ENCODE measurements at places on chromosomes 3 and 15. TPM values are rescaled to one million over a fixed set of nuclear protein-coding genes. Genes with fewer than 3 reads are reported as not detected.

- no peak overlapping the region for H3K4me3 ChIP-seq
- H3K36me3 ChIP-seq, result no peaks in the 10 kb centered on the region
- H3K4me1 ChIP-seq, result peaks cover 4% of the 10 kb centered on the region
- H3K27ac ChIP-seq, result no peak overlapping the region
- no peak for DNase-seq
- H3K27me3 ChIP-seq, result no peaks in the 10 kb centered on the region
Observed at GRCh38 chr3:58004973-58005372, 3.2 kb upstream of the FLNB start.

The ZNF654 gene
- total RNA-seq, result 18.3 TPM

DNA sequence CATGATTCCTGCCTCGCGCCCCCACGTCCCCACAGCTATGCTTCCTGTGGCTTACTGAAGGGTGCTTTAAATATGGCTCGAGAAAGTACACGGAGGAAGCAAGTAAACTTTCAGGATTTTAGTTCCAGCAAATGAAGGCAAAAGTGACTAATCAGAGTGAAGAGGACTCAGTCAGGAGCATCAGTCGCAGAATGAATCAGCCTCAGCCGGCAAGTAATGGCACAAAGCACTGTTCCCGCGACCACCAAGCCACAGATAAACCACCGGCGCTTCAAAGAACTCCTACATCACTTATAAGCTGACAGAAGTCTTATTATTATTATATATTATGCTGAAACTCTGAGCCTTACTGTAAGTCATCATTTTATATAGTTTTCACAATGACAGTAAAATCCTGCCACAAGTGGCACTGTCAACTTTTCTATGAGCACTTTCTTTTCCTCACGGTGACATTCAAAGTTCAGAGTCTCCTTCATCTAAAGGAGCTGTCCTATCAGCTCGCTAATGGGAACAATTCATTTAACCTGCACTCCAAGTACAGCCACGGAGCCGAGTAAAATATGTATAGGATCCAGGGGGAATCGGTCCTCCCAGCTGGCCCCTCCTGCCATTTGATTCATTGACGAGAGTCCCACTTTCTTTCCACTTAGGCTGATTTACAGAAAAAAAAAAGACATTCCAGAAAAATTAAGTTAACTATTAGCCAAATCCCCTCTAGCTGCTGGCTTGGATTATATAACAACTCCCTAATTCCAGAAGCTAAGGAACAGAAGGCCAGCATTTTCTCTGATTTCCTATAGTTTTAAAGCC is 217.0 kb upstream of the ICE2 start:
- H3K36me3 ChIP-seq, result no peaks in the 10 kb centered on the region
- no peaks in the 10 kb centered on the region for H3K27me3 ChIP-seq
- H3K4me1 ChIP-seq, result peaks cover 2% of the 10 kb centered on the region
- DNase-seq, result no peak

GRCh38 chr3:140843656-140844055 is 98.0 kb upstream of the SLC25A36 start:
- DNase-seq, result no peak
- H3K27ac ChIP-seq, result no peak overlapping the region
- H3K4me3 ChIP-seq, result no peak overlapping the region
- H3K36me3 ChIP-seq, result no peaks in the 10 kb centered on the region
- no peaks in the 10 kb centered on the region for H3K27me3 ChIP-seq

DNA sequence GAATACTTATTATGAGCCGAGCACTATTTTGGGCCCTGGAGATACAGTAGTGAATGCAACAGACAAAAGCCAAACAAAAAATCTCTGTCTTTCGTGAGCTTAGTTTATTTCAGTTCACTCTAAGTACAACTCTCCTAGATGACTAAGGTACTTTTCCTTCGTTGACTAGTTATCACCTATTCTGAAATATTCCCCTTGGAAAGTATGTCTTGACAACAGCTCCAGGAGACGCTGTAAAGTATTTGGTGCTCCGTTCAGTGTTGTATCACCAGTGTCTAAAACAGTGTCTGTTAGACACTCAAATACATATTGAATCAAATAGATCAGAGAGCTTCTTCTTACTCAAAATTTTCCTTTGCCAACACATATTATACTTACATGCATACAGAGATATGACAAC is 119.6 kb downstream of the TFDP2 start:
- H3K27me3 ChIP-seq, result no peaks in the 10 kb centered on the region
- peaks cover 1% of the 10 kb centered on the region for H3K4me1 ChIP-seq
- no peak for DNase-seq
- H3K36me3 ChIP-seq, result no peaks in the 10 kb centered on the region
- H3K27ac ChIP-seq, result no peak overlapping the region
- H3K4me3 ChIP-seq, result no peak overlapping the region

GRCh38 chr3:193593668-193594030 is 641 bp downstream of the OPA1 start:
- no peaks in the 10 kb centered on the region for H3K27me3 ChIP-seq
- no peak for DNase-seq
- peak overlapping the region; percentile 96 for H3K4me3 ChIP-seq
- H3K36me3 ChIP-seq, result no peaks in the 10 kb centered on the region
- peaks cover 8% of the 10 kb centered on the region for H3K4me1 ChIP-seq
- no peak overlapping the region for H3K27ac ChIP-seq

The SERPINI1 gene
- 2.6 TPM for total RNA-seq

The GAP43 gene
- not detected for total RNA-seq

DNA sequence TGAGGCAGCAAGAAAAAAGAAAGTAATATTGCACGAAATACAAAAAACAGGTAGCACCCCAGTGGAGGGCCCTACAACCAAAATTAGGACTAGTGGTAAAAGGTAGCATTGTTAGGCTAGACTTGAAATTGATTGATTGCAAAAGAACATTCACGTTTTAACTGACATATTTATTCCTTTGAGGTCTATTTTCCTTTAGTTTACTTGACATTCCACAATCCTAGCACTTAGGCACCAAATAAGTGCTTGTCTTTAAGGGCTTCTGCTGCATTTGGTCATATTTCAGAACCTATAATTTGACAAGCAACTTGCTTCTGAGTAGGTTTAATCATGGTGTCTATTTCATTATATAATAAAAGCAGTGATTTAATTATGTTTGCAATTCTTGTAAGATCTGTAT is 642.7 kb upstream of the AGTR1 start:
- no peak overlapping the region for H3K27ac ChIP-seq
- H3K27me3 ChIP-seq, result no peaks in the 10 kb centered on the region
- H3K36me3 ChIP-seq, result no peaks in the 10 kb centered on the region
- H3K4me1 ChIP-seq, result no peaks in the 10 kb centered on the region

DNA sequence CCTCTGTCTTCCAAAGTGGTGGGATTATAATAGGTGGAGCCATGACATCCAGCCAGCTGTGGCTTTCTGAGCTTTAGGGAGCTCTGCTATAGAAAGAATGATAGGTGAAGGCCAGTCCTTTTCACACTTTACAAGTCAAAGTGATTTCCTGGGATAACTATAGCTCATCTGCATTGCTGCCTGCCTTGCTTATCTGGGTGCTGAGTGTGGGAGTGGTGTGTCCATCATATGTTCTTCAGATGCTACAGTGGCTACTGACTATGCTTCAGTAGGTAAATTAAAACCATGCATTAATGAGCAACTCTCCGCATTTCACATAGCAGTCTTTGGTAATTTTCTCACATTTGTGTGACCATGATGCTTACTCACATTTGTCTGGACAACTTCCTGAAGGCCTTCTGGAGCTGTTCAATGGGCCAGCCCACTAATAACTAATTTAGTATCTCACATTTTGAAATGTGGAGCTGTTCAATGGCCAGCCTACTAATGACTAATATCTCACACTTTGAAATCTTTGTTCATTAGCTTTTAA is 23.4 kb downstream of the RHOA start:
- H3K27ac ChIP-seq, result no peak overlapping the region
- no peaks in the 10 kb centered on the region for H3K36me3 ChIP-seq
- no peak for DNase-seq
- H3K27me3 ChIP-seq, result no peaks in the 10 kb centered on the region

DNA sequence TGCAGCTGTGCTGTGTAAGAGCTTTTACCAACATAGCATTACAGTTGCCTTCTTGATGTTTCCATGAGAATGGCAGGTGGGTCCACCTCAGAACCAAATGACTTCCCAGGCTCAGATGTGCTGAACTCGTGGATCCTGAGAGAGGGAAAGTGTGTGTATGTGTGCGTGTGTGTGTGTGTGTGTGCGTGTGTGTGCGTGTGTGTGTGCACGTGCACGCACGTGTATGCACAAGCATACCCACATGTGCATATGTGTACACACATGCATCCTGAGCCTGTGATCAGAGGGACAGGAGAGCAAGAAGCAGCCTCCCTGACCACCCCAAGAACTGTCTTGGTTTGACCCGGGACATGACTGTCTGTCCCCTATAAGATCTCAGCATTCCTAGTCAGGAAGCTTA is 48.1 kb downstream of the CHDH start:
- no peaks in the 10 kb centered on the region for H3K36me3 ChIP-seq
- DNase-seq, result no peak

DNA sequence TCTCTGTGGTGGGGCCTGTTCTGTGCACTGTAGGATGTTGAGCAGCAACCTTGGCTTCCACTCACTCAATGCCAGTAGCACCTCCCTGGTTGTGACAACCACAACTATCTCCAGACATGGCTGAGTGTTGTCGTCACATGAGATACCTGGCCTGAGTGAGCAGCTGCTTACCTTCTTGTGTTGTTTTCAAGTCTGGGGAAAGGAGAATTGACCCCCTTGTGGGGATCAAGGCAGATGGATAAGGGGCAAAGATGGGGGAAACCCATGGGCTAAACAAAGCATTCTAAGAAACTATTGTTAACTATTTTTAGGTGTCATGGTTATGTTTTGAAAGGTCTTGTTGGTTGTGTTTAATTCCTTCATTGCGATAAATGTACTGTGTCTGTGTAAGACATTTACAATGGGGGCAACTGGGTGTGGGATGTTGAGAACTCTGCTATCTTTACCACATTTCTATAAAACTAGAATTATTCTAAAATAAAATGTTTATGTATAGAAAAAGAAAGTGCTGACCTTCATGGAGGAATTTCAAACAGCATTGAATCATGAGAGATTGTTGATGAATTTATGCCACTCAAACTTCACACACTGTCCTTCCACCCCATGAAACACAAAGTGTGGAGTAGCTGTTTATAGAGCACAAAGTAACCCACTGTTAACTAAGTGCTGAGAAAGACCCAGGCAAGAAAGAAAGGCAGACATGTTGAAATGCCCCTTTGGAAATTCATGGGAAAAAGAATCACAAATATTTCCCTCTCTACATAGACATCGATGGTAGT is 48.4 kb upstream of the SPTSSB start:
- no peak overlapping the region for H3K4me3 ChIP-seq
- no peak overlapping the region for H3K27ac ChIP-seq
- H3K36me3 ChIP-seq, result no peaks in the 10 kb centered on the region
- H3K4me1 ChIP-seq, result no peaks in the 10 kb centered on the region
- no peak for DNase-seq

DNA sequence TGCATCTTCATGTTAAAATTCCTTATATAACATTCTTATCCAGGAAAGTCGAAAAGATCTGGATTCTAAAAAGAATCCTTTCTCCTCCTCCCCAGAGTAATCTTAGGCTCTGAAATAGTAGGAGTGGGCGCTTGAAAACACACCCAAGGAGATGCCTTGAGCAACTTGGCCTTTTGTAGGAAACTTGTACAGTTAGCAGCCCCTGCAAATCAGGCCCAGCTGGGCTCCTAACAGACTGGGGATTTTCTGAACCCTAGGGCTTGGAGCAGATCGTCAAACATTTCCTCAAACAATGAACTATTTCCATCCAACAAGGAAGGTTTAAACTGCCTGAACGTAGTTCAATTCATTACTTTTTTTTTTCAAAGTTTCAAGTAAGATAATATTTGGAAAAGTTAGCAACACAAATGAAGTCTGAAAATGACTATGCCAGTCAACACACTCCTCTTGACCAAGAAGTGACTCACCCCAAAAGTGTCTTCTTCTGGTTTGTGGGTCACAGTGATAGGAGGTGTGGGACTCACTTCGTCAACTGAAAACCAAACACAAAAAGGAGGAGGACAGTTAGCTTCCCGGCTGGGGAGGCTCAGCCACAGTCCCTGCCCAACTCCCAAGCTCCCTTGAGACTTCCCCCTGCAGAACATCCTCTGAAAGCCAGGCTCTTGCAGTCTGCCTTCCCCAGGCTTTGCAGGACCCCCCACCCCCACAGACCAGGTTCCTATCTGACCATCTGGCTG is 129.7 kb downstream of the NTRK3 start:
- H3K27ac ChIP-seq, result no peak overlapping the region
- no peaks in the 10 kb centered on the region for H3K4me1 ChIP-seq
- no peaks in the 10 kb centered on the region for H3K36me3 ChIP-seq
- no peak overlapping the region for H3K4me3 ChIP-seq
- no peaks in the 10 kb centered on the region for H3K27me3 ChIP-seq

GRCh38 chr3:168156479-168156878 is 60.8 kb upstream of the GOLIM4 start:
- H3K27ac ChIP-seq, result no peak overlapping the region
- H3K27me3 ChIP-seq, result no peaks in the 10 kb centered on the region
- H3K36me3 ChIP-seq, result no peaks in the 10 kb centered on the region
- H3K4me1 ChIP-seq, result no peaks in the 10 kb centered on the region
- no peak for DNase-seq

The CEP70 gene
- 75.2 TPM for total RNA-seq

GRCh38 chr15:36880913-36881460 is 219.4 kb downstream of the MEIS2 start:
- no peak for DNase-seq
- no peaks in the 10 kb centered on the region for H3K4me1 ChIP-seq
- H3K27ac ChIP-seq, result no peak overlapping the region
- H3K36me3 ChIP-seq, result no peaks in the 10 kb centered on the region

The SLCO2A1 gene
- total RNA-seq, result 0.83 TPM

GRCh38 chr3:140420621-140421357 is 257.1 kb upstream of the TRIM42 start:
- H3K27ac ChIP-seq, result no peak overlapping the region
- H3K4me3 ChIP-seq, result no peak overlapping the region
- H3K27me3 ChIP-seq, result no peaks in the 10 kb centered on the region
- no peaks in the 10 kb centered on the region for H3K4me1 ChIP-seq
- DNase-seq, result peak; percentile 46
- no peaks in the 10 kb centered on the region for H3K36me3 ChIP-seq

- H3K27me3 ChIP-seq, result no peaks in the 10 kb centered on the region
- no peak overlapping the region for H3K4me3 ChIP-seq
- no peak for DNase-seq
- H3K27ac ChIP-seq, result no peak overlapping the region
- H3K36me3 ChIP-seq, result no peaks in the 10 kb centered on the region
Observed at GRCh38 chr3:13636186-13636585, 87.3 kb downstream of the FBLN2 start.

- no peak for DNase-seq
- H3K27ac ChIP-seq, result no peak overlapping the region
- no peaks in the 10 kb centered on the region for H3K36me3 ChIP-seq
- no peaks in the 10 kb centered on the region for H3K4me1 ChIP-seq
- no peaks in the 10 kb centered on the region for H3K27me3 ChIP-seq
Observed at GRCh38 chr3:71488882-71489281, 94.6 kb downstream of the FOXP1 start.
